ENCODE measurements at places on chromosomes 7 and 10.

- no peak for DNase-seq
Observed at GRCh38 chr7:42494736-42495135, 257.7 kb upstream of the GLI3 start.

DNA sequence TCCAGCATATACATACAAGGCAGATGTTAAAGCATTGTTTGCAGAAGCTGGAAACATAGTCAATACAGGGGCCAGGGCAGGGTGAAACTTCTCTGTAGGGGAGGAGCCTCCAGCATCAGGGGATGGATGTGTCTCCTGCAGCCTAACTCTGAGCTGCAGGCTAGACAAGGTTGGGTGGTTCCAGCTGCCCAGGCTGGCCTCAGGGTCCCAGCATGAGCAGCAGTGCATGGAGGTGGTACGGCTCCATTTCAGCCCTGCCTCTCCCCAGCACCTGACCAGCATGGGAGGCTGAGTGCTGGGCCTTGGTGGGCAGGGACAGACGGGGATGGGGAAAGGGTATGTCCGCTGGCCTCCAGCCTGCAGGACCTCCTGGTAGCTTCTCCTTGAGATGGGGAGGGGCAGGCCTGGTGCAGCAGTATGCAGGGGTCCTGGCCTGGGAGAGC, 7.4 kb upstream of the TBRG4 start:
- DNase-seq = no peak

GRCh38 chr7:84157171-84157570, 37.4 kb downstream of the SEMA3A start:
- DNase-seq = no peak

- DNase-seq = no peak
Observed at GRCh38 chr7:64993901-64994300, 3.1 kb upstream of the ZNF117 start.

- no peak for DNase-seq
Observed at GRCh38 chr10:133453516-133454203, at the start of gene SCART1. Gene SCART1, plus strand, starts transcription at chr10:133453945. Its CDS starts 53 bp downstream, at chr10:133453998.

DNA sequence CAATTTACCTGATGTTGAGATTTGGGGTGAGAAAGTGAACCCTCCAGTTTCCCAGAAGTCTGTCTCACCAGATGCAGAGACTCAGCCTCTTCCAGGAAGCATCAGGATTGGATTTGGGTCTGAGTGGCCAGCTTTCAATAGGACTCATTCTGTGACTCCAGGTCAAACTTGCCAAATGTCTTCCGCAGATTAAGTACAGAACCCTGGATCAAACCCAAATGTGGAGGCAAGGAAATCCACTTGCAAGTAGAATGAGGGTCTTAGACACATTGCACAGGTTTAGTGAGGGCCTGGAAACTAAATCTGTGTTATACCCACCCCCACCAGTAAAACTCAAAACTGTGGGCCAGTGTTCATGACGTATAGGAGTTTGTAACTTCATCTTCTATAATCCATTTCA, 372.2 kb upstream of the MGMT start:
- DNase-seq = no peak

- DNase-seq = peak; percentile 39
Observed at GRCh38 chr10:3482200-3482993, 302.6 kb downstream of the KLF6 start.

DNA sequence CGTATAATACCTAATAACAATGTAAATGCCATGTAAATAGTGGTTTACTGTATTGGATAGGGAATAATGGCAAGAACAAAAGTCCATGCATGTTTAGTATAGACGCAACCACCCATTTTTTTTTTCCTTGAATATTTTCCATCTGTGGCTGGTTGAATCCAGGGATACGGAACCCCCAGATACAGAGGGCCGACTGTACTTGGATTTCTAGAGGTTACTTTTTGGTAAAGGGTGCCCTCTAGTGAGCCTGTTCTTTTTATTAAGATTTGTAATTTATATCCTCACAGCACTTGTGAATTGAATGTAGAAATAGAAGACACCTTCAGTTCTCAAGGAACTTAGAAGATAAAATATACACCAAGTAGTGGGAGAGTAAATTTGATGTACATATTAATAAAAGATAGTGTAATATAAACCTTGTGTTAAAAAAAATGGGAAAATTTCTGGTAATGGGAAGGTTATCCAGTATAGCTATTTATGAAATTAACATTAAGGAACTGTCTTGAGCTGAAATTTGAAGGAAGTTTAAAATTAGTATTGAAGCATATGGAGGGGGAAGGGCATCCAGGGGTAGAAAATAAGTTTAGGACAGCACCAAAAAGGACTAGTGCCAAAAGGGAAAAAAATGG, 32.0 kb downstream of the EXOC6 start:
- peak; percentile 38 for DNase-seq

GRCh38 chr10:85826377-85826776, 540.2 kb downstream of the GRID1 start:
- no peak for DNase-seq

DNA sequence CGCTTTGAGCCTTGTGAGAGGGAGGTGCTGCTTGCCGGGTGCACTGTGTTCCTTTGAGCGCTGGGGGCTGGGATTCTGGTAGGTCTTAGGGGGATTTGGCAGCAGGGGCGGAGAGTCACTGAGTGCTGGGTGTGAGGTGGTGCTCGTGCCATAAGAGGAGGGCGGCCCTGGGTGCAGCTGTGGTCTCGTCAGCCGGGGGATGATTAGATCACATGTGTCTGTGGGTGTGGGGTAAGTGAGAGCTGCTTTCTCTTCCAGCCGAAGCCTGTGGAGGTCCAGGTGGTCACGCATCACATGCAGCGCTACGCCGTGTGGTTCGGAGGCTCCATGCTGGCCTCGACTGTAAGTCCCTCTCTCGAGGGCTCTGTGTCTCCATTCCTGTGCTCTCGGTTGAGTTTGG, 93.7 kb downstream of the ACTR3B start:
- DNase-seq = no peak

DNA sequence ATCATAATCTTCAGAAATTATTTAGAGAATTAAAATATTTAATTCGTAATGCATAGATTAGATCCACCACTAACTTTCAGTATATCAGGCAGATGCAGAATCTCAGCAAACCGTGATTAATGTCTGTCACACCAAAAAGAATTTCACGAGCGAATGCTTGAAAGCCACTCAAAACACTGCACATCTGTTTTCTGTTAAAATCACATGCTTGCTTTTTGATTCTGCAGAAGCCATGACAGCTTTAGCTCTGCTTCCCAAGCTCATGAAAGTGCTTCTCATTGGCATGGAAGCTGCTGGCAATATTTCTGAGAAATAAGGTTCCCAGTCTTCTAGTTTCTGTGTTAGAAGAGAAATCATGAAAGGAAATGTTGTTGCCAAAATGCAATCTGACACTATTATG, 837.8 kb upstream of the LRRN3 start:
- DNase-seq = no peak

DNA sequence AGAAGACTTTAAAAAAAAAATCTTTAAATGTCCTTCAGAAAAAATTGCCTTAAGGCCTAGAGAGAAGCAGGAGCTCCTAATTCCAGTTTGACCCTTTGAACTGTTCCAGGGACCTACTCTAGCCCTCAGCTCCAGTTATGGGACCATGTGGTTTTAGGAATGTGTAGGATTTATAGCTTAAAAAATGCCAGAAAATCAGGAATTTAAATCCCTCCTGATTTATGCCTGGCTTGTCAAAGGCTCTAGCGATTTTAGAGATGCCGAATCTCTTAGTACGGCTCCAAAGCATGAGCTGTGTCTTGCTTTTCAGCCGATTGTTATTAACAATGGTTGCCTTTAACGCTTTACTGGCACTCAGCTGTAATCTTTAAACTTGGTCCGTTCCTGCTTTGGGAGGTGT, 130.6 kb upstream of the NPVF start:
- peak; percentile 67 for DNase-seq

DNA sequence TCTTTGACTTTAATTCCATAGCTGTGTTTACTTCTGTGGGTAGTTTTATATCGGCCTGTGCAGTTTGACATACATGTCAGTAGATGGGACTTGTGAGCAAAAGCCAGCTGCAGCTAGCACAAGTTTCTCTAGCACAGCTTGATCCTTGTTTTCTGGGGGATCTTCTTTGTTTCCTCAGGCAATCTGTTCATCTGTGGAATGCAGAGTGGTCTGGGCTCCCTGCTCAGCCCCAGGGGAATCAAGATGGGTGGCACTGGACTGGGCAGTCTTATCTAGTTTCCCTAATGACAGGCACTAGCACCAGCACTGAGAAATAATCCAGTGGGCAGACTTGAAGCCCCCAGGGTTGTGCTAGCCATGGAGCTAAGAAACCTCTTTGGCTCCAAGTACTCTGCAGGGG, 40.8 kb downstream of the CYP2C19 start:
- no peak for DNase-seq

DNA sequence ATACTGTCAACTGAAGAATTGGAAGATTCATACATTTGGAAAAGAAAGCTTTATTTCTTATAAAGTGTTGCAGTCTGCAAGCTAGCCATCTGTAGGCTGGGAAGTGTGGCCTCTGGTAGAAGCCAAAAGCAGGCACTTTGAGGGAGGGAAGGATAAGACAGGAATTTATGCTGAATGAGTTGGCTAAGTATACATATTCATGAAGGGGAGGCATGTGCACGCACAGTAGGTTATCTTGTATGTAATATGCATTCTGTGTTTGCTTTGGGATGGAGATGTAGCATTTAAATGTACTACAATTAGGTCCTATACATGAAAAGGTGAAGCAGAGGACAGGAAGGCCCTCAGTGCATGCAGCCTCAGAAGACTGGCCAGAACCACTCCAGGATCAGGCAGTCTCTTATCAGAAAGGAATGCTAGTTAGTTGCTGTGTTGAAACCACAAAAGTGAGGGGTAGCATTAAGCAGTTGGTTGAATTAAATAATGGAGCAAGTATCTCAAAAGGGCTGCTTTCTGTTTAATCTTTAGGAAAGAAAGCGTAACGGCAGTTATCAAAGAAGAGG, 40.9 kb downstream of the MYO3A start:
- no peak for DNase-seq

DNA sequence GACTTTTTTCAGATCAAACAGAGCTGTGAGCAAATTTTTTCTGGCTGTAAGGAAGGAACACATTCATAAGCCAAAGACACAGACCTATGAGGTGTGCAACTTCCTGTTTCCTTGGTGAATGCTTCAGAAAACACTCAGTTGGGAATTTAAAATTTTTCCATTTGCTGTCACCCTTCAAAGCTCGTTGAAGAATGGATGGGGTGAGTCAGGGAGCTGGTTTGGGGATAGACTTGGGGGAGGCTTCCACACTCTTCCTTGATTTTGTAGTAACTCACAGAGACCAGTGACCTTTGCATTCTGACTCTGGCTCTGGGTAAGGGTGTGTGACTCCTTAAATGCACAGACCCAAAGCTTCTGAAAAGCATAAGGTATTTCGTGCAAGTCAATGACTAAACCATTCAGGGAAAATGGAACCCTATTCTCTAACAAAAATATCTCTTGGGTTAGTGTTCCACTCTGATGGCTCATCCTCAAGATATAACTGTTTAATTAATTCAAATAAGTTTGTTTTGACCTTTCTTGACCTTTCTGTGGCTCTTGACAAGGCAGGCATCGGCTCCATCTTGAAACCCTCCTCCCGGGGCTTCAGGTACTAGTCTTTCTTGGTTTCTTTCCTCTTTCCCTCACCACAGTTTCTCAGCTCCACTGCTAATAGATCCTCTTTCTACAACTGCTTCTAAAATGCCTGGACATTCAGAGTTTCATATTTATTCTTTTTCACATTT, 227.8 kb upstream of the INHBA start:
- no peak for DNase-seq

DNA sequence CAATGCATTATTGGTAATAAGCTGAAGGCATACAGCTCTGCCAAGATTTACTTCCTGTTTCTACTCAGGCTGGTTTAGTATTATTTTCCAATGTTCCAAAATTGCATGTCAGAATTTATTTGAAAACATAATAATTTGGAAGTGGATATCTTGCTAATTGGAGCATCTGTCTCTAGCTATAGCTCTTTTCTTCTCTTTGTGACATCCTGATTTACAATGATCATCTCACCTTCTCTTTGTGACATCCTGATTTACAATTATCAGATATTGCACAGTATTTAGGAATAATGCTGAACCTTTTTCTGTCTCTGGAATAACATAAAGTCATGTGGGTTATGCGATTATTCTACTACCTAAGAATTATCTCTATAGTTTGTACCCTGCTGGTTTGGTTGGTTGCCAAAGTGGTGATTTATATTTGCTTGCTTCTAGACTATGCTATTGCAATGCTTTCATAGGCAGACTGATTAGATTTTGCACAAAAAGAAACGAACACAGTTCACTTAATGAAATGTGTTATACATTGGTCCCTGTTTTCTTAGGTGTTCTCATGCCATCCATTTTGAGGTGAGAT, 44.3 kb upstream of the CABCOCO1 start:
- no peak for DNase-seq

DNA sequence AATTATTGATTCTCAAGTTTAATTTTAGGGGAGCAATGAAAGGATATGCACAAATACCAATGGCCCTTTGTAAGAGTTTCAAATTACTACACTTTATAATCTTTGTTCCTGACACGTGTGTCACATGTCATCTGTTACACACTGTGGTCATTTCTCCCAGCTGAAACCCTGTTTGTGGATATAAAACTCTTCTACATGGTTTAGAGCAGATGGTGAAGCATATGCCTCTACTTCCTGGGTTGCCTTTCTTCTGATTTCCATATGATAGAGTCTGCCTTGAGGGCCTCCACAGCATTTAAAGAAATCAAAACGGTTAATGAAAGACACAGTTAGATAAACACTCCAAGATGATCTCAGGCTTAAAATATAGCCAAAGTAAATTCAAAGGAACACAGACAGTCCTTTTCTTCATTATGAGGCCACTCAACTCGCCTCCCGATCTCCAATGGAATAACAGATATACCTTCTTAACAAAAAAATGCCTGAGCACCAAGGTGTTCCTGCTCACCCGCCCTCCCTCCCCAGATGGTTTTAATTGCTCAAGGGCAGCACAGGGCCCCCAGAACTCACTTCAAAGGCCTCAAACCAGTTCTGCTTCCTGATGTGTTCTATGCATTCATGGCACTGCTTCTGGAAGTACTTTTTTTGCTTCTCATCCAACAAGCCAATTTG, 75.0 kb downstream of the CPVL start:
- DNase-seq = peak; percentile 37

DNA sequence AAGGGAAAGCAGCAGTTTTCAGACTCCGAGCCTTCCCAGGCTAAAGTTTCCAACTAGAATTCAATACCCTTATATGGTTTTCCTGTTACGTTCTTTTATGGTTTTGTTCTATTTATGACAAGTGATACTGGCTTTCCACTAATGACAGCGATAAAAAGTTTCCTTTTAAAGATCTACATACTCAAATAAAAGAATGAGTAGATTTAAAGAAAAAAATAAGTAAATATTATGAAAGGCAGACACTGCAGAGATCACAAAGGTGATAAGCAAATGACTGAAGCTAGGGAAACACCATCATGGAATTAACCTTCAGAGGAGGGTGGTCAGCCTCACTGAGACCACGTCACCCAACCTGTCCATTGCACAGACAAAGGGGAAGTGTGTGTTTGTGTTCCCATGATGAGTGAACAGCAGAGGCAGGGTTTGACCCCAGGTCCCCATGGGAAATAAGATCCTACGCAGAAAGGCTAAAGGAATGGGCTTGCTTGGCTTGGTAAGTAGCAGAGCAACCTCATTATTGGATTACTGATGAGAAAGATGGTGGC, 4.0 kb downstream of the VSIR start:
- no peak for DNase-seq
